Umbilical cord (tissue), 2 donors: ENCODE measurements at places on chromosomes 12 and 14. TPM values are rescaled to one million over a fixed set of nuclear protein-coding genes. Genes with fewer than 3 reads are reported as not detected.

TIMELESS gene
- total RNA-seq = 4.8 TPM

DHRS1 gene
- total RNA-seq = 45.3 TPM

NDRG2 gene
- 40.2 TPM for total RNA-seq

OR6C2 gene
- total RNA-seq = 11.8 TPM

KLRC2 gene
- total RNA-seq = not detected

KIF26A gene
- total RNA-seq = 11.8 TPM

TMEM179 gene
- total RNA-seq = 9.1 TPM

GLS2 gene
- 0.72 TPM for total RNA-seq

MSI1 gene
- total RNA-seq = 0.96 TPM

NUAK1 gene
- 42.4 TPM for total RNA-seq

ANKRD33 gene
- 2.9 TPM for total RNA-seq

OASL gene
- 1.2 TPM for total RNA-seq

ZDHHC17 gene
- 105 TPM for total RNA-seq

ERBB3 gene
- 3.1 TPM for total RNA-seq

AQP5 gene
- 7.2 TPM for total RNA-seq

TEX52 gene
- total RNA-seq = 11.3 TPM

TAS2R8 gene
- total RNA-seq = 1.7 TPM

RASSF8 gene
- total RNA-seq = 91.2 TPM

TPPP2 gene
- not detected for total RNA-seq

KIF5A gene
- total RNA-seq = 2.2 TPM

TMTC2 gene
- 37.3 TPM for total RNA-seq

RNASE7 gene
- total RNA-seq = 4.1 TPM

C12orf54 gene
- not detected for total RNA-seq

GPR132 gene
- total RNA-seq = 4.1 TPM

NELL2 gene
- total RNA-seq = 11.1 TPM

RTL1 gene
- total RNA-seq = 3.6 TPM

TBC1D30 gene
- total RNA-seq = 14.7 TPM

CCDC177 gene
- 0.72 TPM for total RNA-seq

TUNAR gene
- total RNA-seq = 0.48 TPM

RALGAPA1 gene
- total RNA-seq = 69.1 TPM

KLHL33 gene
- total RNA-seq = 6.3 TPM

CFAP54 gene
- total RNA-seq = 17.1 TPM

KLRG1 gene
- 12.3 TPM for total RNA-seq
